ENCODE measurements at places on chromosomes 6 and 20. TPM values are rescaled to one million over a fixed set of nuclear protein-coding genes. Genes with fewer than 3 reads are reported as not detected.

DAAM2 gene
- under 0.01 TPM for total RNA-seq

MBOAT1 gene
- 16.3 TPM for total RNA-seq

ZBTB12 gene
- 1.3 TPM for total RNA-seq

PNPLA1 gene
- total RNA-seq = 0.26 TPM

HLA-DRB5 gene
- not detected for total RNA-seq

RHAG gene
- total RNA-seq = not detected

PM20D2 gene
- 7.1 TPM for total RNA-seq

NR2E1 gene
- total RNA-seq = not detected

GRCh38 chr20:37841971-37842370 lies 61.0 kb upstream of the VSTM2L start:
- DNase-seq = no peak

DNA sequence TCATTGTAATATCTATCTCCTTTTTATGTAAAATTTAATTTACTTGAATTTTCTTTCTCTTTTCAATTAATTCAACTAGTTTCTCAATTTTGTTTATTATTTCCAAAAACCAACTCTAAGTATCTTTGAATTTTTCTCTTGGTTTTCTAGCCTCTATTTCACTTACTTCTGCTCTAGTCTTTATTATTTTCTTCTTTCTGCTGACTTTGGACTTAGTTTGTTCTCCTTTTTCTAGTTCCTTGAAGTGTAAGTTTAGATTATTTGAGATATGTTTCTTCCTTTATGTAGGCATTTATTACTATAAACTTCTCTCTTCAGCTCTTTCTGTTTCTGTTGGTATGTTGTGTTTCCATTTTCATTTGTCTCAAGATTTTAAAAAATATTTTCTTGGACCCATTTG lies 70.8 kb downstream of the TNFAIP3 start:
- no peak for DNase-seq

DNA sequence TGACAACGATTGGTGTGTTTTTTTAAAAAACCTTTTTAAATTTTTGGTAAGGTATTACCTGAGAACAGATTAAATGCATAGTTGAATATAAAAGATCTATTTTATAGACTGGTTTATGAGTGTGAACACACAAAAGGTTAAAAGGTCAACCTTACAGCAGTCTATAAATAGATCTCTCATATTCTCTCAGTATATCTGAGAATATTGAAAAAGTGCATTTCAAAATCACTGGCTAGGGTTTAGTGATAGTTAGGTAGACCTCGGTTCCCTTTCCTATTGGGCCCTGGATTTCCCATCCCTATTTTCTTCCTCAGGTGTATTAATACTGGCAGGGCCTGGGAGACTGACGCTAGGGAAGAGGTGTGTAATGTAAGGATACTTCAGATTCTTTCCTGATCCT lies 723 bp upstream of the ZNF451 start:
- no peak for DNase-seq

DNA sequence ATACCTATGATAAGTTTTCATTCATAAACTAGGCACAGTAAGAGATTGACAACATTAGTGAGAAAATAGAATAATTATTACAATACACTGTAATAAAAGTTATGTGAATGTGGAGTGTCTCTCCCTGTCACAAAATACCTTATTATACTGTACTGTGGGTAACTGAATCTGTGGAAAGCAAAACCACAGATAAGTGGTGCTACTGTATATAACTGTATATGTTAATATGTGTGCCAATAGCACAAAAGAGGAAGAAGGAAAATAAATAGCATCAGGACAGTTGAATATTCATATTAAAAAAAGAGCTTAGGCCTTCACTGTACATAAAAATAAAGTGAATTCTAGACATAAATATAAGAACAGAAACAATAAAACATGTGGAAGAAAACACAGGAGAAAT lies 243.5 kb downstream of the CDKAL1 start:
- no peak for DNase-seq

DNA sequence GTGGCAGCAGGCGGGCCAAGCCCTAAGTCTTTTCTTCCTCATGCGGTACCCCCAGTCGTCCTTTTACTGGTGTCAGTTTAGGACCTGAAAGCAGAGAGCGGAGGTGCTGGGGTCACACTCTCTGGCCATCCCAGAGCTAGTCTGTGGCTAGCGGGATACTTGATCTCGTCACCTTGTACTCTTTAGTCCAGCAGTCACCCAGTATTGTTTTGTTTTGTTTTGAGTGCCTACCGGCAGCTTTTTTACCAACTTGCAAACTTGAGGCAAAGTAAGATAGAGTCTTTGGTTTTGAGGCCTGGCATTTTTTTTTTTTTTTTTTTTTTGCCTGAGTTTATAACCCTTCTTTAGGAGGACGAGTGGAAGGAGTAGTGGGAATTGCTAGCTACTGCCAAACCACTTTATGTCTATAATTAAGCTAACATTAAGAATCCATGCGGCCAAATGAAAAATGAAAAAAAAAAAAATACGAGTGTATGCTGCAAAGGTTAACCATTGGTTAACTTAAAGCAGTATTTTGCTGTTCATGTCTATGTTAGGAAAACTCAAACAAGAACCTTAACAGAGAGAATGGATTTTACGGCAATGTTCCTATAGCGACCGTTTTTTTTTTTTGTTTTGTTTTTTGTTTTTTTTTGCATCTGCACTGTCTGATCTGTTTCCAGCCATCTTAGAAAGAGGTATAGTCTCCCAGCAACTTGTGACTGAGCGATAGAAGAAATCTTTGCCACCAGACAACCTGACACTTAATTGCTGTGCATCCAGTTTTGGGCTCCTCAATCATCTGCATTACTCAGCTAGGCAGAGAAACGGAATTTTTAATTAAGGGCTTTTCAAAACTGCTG lies 56.9 kb downstream of the FAM217A start:
- DNase-seq = peak; percentile 17

DNA sequence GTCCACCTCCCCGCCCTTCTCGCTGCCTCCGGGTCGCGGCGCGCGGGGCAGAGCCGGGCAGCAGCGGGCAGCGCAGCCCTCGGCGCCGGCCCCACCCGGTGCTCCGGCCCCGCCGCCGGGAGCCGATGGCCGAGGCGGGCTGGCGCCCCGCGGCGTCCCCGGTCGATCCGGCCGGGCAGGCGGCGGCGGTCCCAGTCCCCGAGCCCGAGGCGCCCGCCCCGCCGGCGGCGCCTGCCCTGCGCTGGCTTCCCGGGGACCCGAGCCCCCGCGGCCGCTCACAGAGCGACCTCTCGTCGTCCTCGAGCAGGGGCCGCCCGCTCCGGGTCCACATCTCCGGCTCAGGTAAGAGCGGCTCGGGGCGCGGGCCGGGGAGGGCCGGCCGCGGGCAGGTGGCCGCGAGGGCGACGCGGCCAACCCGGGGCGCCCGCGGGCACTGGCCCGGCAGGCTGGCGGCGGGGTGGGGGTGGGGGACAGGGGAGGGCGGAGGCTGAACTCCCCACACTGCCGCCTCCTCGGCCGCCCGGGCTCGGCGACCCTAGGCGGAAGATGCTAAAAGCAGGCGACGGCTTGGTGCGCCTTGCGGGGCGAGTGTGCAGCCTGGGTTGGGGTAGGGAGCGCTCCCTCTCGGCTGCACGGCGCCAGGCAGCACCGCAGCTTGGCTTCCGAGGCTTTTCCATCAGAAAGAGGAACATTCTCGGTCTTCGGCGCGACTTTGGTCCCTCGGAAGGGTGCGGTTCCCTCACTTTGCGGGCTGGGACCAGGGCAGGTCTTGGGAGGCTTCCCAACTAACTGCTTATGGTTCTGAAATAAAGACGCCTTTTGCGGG lies 25.6 kb upstream of the FUCA2 start:
- peak; percentile 40 for DNase-seq

- DNase-seq = peak; percentile 6
Measured at GRCh38 chr6:15586503-15586902, 76.3 kb downstream of the DTNBP1 start.

- peak; percentile 88 for DNase-seq
Measured at GRCh38 chr6:105646391-105646867, 243.5 kb upstream of the PREP start.

DNA sequence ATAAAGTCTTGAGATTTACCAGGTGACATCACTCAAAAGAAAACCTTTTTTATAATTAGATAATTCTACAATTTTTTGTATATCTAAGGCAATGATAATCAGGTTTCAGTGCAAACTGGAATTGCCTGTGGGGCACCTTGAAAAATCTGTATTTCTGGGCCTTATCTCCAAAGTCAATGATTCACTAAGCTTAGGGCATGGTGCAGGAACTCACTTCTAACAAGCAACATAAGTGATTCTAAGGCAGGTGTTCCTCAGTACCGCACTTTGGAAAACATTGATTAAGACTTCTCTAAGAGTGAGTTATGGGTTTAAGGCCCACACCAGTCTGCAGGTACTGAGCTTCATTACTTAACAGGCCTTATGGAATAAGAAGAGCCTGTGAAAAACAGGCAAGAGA lies 115.3 kb downstream of the COL12A1 start:
- no peak for DNase-seq

DNA sequence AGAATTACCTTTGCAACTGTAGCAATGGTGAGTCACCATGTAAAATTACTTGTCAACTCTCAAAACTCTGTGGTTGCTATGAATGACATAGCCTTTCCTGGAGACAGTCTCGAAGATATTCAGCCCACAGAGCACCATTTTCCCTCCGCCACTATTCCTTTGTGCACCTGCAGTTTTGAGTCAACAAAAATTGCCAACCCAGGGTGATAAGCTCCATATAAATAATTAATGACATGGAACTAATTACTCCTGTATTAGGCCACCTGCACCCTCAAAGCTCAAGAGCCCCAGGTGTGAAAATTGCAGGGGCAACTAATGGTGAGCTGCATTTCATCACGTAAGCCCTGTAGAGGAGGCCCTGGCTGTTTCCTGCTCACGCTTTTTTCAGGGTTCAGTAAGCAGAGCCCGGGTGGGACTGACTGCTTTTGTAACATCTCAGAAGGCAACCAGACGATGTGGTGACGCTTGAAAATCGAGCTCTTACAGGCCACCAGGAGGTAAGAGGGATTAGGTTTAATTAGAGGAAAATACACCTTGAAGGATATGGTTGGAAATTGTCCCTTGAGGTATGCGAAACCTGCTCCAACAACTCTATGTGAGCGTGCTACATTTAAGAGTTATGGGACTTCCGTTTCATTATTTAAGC lies 70.8 kb downstream of the BMP2 start:
- peak; percentile 71 for DNase-seq

DNA sequence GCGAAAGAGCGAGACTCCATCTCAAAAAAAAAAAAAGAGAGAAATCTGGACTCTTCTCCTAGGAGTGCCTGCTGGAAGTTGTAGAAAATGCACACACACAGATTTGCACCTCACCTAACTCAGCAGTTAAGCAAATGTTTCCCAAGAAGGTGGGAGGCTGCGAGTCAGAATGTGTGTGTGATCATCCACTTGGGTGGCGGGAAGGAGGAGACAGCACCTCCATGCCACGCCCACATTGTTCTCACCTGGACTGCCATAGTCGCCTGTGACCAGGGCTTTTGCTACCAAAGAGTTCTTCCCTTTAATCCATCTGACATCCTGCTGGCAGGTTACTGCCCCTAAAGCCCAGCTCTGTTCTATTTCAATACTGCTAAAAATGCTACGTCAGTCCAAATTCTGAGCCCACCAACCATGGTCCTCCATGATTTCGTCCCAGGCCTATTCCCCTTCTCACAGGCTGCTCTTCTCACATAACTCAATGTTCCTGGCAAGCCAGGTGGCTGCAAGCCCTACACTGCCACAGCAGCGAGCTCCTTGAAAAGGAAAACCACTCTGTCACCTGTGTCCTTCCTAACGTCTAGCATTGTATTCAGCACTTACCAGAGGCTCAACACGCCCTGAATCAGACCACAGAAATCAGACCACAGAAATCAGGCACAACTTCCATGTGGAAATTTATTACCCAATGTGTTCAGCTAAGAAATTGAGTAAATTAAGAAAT lies 77.5 kb downstream of the PSMG4 start:
- DNase-seq = peak; percentile 21

GRCh38 chr6:147922799-147923198 lies 414.3 kb downstream of the SAMD5 start:
- no peak for DNase-seq

GRCh38 chr6:26048590-26048989 lies 38.6 kb upstream of the HFE start:
- no peak for DNase-seq

GRCh38 chr6:6586671-6587526 lies 1.6 kb upstream of the LY86 start:
- no peak for DNase-seq

GRCh38 chr6:71324194-71324785 lies 35.7 kb downstream of the OGFRL1 start:
- DNase-seq = no peak

DNA sequence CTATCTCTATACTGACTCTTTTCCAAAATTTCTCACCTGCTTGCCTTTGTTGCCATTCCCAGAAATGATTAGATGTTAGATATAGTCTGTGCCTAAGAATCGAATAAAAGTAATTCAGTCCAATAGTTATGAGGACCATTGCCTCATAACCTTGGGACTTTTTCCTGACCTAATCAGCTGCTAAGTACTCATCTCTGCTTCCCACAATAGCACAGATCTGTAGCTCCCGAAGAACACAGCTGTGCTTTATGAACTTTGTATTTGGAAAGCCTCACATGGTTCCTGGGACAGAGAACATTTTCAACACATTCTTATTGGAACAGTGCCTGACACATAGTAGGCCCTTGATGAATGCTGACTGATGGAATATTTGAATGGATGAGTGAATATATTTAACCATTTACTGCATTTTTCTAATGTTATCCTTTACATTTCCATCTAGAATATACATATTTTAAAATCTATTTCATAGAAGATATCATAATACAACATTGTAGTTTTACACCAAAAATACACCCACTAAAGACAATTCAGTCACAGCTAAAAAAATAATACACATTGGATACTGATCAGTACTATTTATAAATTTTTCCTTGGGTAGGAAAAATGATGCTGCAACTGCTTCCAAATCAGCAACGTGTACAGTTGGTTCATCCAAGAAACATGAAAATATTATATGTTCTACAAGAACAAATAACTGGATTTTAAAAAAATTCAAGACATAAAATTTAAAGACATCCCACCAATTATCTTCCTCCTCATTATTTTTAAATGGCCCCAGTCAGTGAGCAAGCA lies 53.9 kb downstream of the HS3ST5 start:
- no peak for DNase-seq

- no peak for DNase-seq
Measured at GRCh38 chr6:45946887-45947286, 68.8 kb downstream of the CLIC5 start.

GRCh38 chr6:110999634-111000270 lies 17.9 kb downstream of the RPF2 start:
- peak; percentile 44 for DNase-seq

DNA sequence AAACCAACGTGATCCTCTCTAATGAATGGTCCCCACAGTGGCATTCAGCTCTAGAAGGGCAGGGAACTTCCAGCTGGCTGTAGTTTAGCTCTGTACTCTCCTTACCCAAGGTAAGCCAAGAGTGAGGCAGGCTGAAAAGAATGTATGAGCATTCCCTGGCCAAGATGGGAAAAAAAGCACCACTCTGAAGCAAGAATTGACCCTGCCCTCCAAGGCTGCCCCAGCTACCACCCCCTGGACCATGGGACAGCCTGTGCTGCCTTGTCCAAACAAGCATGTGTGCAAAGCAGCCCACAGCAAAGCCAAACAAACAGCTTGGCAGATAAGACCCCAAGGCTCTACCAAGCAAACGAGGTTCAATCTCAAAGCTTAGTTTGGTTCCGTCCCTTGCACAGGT lies 73.9 kb downstream of the GFOD1 start:
- DNase-seq = no peak

GRCh38 chr6:119148098-119148824 lies 69.8 kb upstream of the FAM184A start:
- peak; percentile 67 for DNase-seq

- DNase-seq = peak; percentile 49
Measured at GRCh38 chr6:52155791-52156576, 30.2 kb upstream of the IL17A start.

All from bronchial epithelial cell (primary cell).